B cell (primary cell): ENCODE measurements at places on chromosomes 6 and 20. TPM values are rescaled to one million over a fixed set of nuclear protein-coding genes. Genes with fewer than 3 reads are reported as not detected.
A peak's percentile ranks its signal among the peaks of the same experiment; 100 is the strongest.

Gene LY6G5B
- total RNA-seq = 42.3 and 44.2 TPM in 2 replicates

Gene DEF6
- total RNA-seq = 105 and 116 TPM in 2 replicates

DNA sequence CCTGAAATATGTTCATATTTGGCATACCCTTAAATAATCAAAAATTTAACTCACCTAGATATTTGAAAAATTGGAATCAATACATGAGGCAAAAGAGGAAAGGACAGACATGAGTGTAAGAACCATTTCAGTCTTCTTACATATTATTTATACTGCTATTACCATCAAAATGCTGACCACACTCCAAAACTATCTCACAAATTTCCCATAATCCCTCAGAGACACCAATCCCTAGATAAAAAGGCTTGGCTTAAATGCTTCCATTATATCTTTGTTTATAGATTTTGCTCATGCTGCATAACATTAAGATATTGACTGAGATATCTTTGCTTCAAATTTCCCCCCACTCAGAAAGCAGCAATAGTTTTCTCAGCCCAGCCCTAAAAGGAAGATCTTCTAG is 11.7 kb upstream of the NT5DC1 start:
- DNase-seq = no peak

Gene FNDC1
- not detected in 2 replicates for total RNA-seq

GRCh38 chr20:22452442-22453011 is 131.8 kb downstream of the FOXA2 start:
- no peak for DNase-seq

Gene ZKSCAN3
- 11.0 and 11.9 TPM in 2 replicates for total RNA-seq

DNA sequence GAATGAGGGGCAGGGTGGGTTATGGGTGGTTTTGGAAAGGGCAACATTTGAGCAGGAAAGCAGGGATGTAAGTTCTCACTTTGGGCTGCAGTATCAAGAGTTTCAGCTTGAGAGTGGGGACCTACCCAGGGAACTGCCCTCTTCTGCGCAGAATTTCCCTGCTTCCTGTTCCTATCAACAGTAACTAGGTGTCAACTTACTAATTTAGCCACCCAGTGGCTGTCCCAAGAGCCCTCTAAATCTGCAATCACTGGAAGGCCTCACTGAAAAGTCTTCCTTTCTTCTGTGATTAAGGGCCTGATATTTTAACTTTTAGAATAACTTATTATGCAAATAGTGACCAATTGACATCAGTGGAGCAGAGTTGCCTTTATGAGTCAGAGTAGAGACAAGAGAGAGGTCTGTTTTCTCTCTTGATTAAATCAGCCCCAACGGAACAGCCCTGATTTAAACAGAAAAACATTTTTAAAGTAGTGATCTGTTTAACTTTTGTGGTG is 118.2 kb upstream of the RIPOR2 start:
- DNase-seq = peak; percentile 79

Gene GHRH
- total RNA-seq = not detected in 2 replicates

GRCh38 chr6:40579101-40579500 is 8.1 kb downstream of the LRFN2 start:
- no peak for DNase-seq

GRCh38 chr20:37917461-37917860 is 14.5 kb downstream of the VSTM2L start:
- DNase-seq = no peak

DNA sequence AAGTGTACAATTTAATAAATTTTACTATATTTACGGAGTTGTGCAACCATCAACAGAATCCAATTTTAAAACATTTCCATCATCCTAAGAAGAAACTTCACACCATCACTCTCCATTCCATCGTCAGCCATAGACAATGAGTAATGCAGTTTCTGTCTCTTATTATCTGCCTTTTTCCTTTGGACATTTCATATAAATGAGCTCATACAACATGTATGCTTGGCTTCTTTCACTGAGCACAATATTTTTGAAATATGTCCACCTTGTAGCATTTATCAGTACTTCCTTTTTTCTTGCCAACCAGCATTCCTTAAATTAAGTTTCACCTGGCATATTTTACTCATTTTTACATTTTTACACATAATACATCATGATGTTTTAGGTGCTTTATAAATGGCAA is 22.7 kb upstream of the HIVEP1 start:
- DNase-seq = no peak

Gene EPPIN
- total RNA-seq = not detected in 2 replicates

DNA sequence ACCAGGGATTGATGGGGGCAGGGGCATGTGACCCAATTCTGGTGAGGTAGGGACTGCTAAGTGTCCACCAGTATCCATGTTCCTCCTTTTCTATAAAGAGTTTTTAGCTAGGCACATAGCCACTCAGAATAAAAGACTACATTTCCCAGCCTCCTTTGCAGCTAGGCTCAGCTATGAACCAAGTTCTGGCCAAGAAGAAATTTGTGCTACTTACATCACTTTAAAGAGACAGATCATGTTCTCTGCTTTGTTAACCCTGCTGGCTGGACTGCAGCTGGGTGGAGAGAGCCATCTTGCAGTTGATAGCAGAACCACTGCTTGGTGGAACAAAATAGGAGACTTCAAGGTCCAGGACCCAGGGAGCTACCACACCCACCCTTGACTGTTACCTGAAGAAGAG is 5.3 kb upstream of the CCM2L start:
- DNase-seq = no peak

Gene C20orf202
- not detected in 2 replicates for total RNA-seq

DNA sequence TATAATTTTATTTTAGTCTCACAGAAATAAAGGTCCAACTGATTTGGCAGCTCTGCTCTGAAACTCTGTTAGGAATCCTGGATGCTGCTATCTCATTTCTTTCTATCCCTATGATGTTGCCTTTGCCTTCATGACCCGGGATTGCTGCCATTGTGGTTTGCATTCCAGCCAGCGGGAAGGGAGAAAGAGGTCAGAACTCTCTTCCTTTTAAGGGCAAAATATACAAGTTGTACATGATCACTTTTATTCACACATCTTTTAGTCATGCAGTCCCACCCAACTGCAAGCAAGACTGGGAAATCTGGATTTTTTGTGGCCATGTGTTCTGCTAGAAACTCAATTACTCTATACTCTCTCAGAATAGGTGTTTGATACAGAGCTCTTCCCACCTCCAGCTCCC is 263.1 kb upstream of the ZFP64 start:
- no peak for DNase-seq

Gene OTOR
- not detected in 2 replicates for total RNA-seq

DNA sequence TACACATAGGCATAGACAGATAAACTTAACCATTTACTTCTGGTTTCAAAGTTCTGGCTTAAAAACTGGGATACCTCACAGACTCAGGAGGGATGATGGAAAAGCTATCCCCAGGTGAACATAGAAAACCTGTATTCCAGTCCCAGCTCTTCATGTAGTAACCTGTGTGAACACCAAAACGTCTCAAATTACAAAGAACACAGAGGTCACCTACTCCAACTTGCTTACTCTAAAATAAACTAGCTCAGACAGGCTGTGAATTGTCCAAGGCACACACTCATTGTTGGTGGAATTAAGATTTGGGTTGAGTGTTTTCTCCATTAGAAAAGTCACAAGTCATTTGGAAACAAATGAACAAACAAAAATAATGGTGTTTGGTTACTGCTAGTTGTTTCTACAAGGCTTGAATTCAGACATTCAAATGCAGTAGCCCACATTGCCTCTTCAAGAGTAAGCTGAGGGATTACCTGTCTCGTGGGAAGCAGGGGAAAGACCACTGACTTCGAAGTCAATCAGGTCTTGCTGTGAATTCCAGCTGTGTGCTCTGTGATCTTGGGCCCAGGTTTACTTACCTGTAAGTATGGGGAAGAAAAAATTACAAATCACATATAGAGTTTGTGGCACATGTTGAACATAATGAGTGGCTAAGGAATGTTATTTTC is 48.2 kb upstream of the LRRC1 start:
- DNase-seq = no peak

- DNase-seq = peak; percentile 82
These were observed 8.1 kb upstream of the ZBP1 start for GRCh38 chr20:57628047-57628961.

GRCh38 chr6:81937296-81937937 is 184.9 kb upstream of the TENT5A start:
- no peak for DNase-seq

DNA sequence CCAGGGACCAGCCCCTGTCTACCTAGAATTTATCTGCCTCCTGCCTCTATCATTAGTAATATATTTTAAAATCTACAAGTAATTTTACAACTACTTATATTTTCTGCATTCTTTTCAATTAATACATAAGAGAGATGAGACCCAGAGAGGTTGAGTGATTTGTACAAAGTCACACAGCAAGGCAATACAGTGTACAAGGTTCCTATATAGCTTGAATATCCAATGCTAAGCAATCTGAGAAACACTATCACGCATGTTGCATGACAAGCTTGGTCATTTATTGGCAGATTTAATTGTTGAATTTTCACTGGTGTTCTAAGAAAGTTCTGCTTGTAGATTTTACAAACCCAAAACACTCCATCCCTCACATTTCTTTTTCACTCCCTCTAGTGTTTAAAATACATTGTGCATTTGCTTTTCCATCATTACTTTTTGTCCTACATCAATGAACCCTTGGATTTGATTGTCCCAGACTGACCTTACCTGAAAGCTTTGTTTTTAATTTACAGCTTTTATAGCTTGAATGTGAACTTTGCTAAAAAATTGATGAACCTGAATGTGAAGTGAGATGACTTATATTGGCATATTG is 520.9 kb upstream of the CITED2 start:
- DNase-seq = no peak

Gene PRR18
- not detected in 2 replicates for total RNA-seq

GRCh38 chr6:49933526-49933925 is 30.4 kb downstream of the DEFB114 start:
- DNase-seq = no peak

DNA sequence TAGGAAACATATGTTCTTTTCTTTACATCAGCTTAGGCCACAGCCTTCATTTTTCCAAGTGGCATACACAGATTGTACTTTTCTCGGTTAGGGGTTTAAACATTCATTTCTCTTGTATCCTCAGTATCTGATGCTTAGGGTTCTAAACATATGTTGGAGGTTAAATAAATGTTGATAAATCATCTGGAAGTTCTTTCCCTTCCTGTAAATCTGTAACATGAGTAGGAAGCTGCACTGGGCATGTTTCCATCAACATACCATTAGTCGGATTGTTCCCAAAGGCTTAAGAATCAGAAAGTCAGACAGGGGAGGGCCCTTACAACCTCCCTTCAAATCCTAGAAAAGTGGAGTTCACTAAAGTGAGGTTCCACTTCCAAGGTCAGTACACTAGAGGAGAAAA is 54.8 kb upstream of the BCLAF1 start:
- DNase-seq = no peak

Gene GNL1
- 107 and 109 TPM in 2 replicates for total RNA-seq

Gene FUT9
- total RNA-seq = not detected in 2 replicates

Gene FAM83B
- total RNA-seq = not detected in 2 replicates

Gene PHACTR3
- not detected in 2 replicates for total RNA-seq

DNA sequence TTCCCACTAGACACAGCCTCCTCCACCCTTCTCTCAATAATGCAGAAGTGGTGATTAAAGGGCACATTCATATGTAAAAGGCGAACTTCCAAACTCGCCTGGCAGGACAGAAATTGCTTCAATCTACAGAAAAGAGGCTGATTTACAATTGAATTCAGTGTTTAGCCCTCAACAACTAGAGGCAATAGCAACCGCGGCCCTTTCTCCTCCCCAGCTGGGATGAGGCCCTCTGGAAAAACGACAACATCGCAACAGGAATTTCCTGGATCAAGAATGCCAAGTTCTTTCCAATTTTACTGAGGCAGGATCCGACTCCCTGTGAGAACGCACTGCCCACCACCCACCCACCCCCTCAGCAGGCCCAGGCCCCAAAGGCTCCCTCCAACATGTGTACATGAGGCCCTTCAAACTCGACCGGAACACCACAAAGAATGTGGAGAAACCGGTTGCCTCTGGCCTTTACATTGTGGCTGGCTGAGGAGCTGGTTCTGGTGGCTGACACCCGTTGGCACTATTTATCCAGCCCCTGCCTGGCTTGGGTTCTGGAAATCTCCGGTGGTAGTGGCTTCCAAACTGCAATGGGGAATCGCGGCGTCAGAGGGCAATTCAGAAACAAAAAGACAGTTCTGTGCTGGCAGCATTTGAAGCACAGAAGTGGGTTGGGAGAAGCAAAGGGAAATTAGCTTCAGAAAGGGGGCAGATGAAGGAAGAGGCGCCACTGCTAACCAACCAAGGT is 36.8 kb downstream of the ZMYND8 start:
- no peak for DNase-seq

Gene KCNK16
- not detected in 2 replicates for total RNA-seq

DNA sequence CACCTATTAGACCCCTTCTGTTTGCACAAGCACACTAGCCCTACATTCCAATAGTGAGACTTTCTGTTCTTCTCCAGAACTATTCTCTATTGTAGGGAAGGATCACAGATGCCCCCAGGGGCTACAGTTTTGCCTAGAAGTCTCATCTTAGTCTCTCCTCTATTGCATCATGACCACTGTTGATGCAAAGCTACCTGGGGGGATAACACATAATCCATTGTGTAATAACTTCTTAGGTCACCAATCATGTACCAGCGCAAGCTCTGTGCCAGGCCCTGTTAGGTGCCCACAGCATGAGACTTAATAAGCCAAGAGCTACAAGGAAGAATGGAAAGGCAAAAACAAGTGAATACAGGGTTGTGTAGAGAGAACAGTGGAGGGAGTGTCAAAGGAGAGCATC is 98.1 kb upstream of the TNFAIP3 start:
- no peak for DNase-seq

DNA sequence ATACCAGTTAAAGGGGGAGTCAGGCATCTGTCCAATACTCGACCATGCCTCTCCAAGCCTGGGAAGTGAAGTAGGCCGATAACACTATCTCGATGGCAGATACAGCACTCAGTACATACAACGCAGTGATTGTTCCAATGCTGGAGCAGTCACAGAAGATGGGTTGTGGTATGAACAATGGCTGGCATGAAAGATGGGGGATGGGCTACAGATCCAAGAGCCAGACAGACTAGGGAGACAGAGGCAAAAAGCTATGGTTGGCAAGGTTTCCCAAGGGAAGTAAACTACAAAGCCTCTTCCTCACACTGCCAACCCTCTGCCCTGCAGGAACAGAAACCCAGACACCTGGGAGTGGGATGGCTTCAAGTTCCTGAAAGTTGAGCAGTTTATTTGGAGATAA is 19.2 kb downstream of the FKBP1A start:
- DNase-seq = no peak

DNA sequence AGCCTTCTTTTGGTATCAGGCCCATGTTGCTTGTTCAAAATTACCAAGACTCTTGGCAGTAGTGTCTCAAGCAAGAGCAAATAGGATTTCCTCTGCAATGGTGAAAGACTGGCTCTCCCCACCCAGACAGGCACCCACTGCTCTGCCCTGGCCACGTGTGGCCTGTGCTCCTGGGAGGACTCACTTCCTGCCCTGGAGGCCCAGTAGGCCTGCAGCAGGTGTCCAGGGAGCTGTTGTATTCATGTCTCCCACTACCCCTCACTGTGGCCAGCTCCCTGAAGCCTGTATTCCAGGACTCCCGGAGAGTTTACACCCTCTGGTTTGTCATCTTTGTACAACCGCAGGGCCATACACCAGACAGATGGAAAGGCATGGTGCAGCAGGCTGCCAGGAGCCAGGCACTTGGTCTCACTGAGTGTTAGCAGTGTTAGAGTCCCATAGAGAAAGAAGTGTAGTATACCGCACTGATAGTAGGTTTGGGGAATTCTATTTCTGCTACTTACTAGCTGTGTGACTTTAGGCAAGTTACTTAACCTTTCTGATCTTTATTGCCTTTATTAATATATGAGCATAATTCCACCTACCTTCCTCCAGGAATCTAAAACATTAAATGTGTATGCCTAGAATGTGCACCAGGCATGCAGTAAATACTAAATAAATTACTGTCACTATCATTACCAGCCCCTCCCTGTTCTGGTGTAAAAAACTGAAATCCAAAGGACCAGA is 159.7 kb downstream of the TMEM242 start:
- no peak for DNase-seq
